Neural crest cell (in vitro differentiated cells): ENCODE measurements at places on chromosomes 5 and 9.

GRCh38 chr5:34957857-34958690 is 28.7 kb downstream of the DNAJC21 start:
- DNase-seq, result peak; percentile 7

GRCh38 chr9:126117631-126118030 is 209.0 kb upstream of the MVB12B start:
- DNase-seq, result no peak

DNA sequence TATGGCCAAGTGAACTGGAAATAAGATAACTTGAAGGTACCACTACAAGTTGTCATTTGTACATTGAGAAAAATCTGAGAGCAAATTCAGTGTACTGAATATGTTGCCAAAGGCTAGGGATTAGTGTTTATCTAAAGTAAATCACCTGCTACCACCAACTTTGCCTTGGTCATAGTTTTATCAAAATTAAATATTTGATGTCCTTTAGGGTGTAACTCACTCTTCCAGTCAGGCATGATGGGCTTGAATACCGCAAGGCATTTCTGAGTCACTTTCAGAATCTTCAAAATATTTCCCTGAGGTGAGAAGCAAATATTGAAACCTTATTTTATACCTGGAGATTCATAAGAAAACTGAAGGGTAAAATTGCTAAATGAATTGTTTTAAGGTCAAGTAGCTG is 1338.6 kb upstream of the ACO1 start:
- no peak for DNase-seq

DNA sequence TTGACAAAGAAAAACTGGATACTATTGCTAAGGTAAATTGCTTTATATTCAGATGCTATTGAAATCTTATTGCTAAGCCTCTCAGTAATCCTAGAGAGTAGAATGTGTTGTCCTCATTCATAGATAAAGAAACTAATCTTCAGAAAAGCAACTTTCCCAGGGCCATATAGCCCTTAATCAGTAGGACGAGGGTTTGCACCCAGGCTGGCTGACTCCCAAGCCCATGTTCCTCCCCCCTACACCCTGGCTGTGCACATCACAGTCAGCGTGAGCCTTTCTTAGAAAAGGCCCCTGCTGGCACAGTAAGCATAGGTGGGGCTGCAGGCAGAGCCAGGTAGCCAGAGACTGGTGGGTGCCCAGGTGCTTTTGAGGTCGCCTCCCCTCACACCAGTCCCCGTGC is 15.8 kb upstream of the GLIPR2 start:
- DNase-seq, result no peak

- no peak for DNase-seq
Measured at GRCh38 chr5:69024241-69024651, 69.6 kb upstream of the SLC30A5 start.

DNA sequence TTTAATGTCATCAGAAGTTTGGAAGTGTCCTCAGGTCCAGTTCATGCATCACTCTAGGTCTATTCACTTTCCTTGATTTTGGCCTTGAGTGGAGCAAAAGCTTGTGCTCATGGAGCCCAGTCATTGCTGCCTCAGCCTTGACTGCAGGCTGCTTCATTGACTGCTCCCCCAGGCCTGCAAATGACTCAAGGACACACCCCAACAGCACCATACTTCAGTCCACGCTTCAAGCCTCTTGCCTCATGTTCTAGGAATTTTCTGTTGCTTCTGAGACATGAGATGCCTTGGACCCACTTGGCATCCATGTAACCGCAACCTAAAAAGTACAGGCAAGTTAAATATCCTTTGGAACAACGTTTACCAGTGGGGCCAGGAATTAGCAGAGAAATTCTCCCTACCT is 193.7 kb downstream of the PIK3R1 start:
- no peak for DNase-seq

DNA sequence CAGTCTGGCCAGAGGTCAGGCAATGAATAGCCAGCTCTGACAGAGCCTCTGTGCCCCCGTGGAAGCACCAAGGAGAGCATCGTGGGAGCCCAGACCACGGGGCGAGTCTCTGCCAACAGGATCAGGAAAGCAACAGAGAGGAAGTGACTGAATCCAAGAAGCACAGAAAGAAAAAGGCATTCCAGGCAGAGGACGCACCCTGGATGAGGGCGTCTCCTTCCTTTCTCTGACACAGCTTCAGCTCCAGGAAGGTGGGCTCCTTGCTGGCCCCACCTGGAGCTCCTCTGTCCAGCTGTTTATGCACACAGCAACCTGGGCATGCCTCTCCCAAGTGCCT is 16.6 kb downstream of the HK3 start:
- DNase-seq, result no peak

GRCh38 chr5:93503598-93504067 is 77.4 kb downstream of the NR2F1-AS1 start:
- DNase-seq, result no peak

DNA sequence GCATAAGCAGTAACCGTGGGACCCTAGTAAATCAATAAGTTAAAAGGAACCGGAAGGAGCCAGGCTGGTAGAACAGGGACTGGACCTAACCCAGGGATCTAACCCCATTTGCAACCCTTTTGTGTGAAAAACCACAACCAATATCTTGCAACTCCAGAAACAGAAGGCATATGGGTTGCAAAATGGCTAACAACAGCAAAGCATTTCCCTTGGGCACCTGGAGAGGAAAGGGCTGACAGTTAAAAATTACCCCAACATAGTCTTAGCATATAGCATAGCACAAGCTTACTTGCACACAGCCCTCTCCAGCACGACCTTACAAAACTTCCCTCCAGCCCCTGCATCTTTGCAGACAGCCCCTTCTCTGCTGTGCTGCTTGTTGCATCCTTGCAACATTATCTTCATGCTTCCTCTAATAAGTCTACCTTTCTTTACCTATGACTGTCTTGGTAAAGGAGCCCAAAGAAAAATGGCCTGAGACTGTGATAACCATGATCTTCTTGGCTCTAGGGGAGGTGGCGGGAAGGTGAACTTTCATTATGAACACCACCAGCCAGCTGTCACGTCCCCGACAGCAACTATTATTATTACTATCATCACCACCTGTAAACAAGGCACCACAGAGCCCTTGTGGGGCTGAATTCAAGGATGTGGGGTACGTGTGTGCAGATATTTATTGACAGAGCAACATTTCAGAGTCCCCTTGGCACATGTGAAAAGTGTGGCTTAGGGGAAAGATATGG is 49.8 kb downstream of the PRRC1 start:
- DNase-seq, result no peak

DNA sequence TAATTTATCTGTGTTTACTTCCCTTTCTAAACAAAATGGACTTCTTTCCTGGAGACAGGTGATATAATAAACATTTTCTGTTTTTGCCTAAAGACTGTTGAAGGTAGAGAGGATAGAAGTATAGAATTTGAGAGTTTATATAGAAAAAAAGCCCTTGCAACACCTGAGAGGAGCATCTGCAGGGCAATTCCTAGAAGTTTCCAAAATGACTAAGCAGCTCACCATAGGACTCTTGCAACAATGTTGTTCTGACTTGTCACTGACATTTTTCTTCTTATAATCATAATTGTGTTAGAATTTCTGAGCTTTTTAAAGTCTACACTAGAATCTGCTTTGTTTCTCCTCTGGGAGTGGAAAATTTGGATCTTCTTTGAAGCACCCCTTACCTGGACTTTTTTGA is 216.8 kb downstream of the TUSC1 start:
- DNase-seq, result no peak
